ENCODE measurements at places on chromosomes 12 and 14.

- DNase-seq: no peak
These were observed 38.5 kb downstream of the SLC38A1 start for GRCh38 chr12:46230306-46230705.

DNA sequence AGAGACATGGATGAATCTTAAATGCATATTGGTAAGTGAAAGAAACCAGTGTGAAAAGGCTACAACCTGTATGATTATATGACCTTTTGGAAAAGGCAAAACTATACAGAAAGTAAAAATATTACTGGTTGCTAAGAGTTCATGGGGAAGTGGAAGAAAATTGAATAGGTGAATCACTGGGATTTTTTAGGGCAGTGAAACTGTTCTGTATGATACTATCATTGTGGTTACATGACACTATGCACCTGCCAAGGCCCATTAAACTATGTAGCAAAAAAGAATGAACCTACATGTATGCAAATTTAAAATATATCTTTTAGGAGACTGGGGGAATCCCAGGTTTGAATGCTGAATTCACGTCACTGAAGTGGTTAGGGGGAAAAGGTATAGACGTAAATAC lies 12.6 kb upstream of the OR8S1 start:
- no peak for DNase-seq

- no peak for DNase-seq
These were observed 364.8 kb downstream of the SNAPC1 start for GRCh38 chr14:62126879-62127478.

DNA sequence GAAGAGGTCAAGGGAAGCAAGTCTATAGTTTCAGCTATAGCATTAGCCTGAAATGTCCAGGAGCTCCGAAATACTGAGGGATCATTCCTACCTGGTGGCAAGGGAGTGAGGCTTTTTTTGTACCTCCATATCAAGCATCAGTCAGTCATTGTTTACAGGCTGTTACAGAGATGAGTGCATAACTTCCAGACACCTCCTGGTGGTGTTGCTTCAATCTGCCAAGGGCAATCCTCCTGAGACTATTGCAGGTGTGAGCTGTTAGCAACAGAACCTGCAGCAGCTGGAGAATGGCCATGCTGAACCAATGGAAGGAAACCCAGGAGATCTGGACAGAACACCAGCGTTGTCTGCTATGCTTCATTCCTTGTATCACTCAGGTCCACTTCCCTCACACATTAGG lies 80.0 kb upstream of the SLC8A3 start:
- no peak for DNase-seq

DNA sequence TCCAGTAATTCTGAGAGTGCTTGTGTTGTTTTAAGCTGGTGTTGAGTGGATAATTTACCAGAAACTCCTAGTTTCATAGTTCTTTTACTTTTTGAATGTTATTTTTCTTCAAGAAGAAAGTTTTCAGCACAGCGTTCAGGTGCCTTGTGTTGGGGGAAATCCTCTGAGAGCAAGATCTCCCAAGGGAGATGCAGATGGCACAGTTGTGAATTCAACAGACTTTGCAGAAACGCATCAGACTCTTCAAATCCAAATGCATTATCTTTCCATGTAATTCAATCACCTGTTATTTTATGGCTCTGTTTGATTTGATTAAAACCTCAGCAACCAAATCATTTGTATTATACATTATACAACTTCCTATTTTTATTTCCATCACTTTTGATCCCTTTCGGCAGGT lies 439.9 kb downstream of the EGLN3 start:
- no peak for DNase-seq

- DNase-seq: no peak
These were observed 46.3 kb downstream of the NTS start for GRCh38 chr12:85920324-85920947.

DNA sequence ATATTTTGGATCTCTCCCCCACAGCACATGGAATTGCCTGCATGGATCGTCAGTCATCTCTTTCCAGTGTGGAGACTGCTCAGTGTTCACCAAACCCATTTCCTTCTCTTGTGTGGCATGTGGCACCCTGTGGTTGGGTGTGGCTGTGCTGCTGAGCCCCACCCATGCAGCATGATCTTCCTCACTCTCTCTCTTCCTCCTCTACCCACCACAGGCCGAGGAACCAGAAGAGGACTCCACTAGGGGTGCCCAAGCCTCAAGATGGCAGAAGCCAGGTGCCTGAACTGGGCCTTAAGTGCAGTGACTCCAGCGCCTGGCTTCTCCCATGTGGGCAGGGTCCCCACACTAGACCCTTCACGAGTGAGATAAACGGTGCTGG lies 66.8 kb upstream of the GPR68 start:
- DNase-seq: no peak

GRCh38 chr14:99716850-99717681 lies 33.0 kb downstream of the CYP46A1 start:
- DNase-seq: no peak

GRCh38 chr14:99807413-99808153 lies 14.4 kb downstream of the EML1 start:
- no peak for DNase-seq

DNA sequence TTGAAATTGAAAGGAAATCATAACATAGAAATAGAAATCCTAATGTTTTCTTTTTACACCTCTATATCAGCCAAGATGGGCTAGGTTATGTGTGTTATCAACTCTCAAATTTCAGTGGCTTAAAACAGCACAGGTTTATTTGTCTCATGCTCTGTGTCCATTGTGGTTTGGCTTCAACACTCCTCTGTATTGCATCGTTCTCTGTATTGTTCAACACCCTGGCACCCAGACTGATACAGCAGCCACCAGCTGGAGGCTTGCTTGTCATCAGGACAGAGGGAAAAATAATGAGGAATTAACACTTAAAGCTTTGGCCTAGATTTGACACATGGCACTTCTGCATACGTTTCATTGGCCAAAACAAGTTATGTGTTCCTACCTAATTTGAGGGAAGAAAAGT lies 234.2 kb upstream of the ARHGAP5 start:
- no peak for DNase-seq

- DNase-seq: no peak
These were observed 22.0 kb upstream of the COL2A1 start for GRCh38 chr12:48026060-48026827.

DNA sequence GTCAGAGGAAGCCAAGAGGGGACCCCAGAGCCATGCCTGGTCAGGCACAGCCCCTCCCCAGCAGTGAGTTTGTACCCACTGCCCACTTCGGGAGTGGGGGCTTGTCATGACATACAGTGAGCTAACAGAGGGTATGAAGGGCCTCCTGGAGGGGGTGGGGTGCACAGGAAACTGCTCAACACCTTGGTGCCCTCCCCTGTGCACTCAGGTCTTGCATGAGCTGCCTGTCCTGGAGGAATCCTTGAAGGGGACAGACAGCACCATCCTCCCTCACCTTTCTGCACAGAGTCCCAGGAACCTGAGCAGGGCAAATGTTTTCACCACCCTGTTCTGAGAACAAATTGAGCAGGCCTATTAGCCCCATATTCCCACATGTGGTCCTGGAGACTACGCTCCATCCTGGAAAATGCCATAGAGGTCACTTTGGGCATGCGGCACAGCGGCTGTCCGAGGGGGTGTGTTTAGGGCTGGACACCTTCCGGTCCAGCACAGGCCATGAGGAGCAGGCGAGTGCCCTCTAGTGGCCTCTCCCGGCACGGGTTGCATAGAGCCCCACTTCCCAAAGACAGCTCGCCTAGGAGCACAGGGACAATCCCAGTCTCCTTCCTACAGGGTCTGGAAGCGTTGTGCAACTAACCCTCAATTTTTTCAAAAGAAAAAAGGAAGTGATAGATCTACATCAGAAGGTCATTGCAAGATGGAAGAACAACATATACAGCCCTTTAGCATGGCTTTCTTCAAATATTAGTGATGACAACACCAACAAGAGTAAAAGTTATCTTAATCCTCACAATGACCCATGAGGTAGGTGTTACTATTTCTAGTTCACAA lies 31.9 kb upstream of the ZFP36L1 start:
- DNase-seq: no peak

DNA sequence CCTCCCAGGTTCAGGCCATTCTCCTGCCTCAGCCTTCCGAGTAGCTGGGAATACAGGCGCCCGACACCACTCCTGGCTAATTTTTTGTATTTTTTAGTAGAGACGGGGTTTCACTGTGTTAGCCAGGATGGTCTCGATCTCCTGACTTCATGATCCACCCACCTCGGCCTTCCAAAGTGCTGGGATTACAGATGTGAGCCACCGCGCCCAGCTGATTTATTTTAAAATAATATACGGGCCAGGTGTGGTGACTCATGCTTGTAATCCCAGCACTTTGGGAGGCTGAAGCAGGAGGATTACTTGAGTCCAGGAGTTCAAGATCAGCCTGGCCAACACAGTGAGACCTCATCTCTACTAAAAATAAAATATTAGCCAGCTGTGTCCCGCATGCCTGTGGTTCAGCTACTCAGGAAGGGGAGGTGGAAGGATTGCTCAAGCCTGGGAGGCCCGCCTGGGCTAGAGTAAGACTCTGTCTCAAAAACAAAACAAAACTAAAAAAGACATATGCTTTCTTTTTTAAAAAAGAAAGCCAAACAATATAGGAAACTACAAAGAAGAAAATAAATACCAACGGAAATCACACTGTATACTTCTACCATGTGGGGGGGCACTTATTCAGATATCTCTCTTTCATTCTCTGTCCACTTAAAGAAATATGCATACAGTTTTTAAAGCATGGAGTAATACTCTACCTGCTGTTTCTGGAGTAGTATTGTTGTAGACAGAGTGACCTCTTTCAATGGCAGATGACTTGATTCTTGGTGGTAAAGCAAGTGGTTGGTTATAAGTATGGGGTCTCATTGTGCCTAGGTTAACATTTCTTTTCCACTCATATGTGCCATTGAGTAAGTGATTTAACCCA lies 930 bp upstream of the MIA2 start:
- no peak for DNase-seq

Measured in stimulated activated CD8-positive, alpha-beta memory T cell treated with anti-CD3 and anti-CD28 coated beads, Interleukin-2, amount 100 ng/mL, for 48 hours (primary cell).